ENCODE measurements at places on chromosomes 2 and 18. TPM values are rescaled to one million over a fixed set of nuclear protein-coding genes. Genes with fewer than 3 reads are reported as not detected.

HK2 gene
- 46.2 TPM for total RNA-seq

GRHL1 gene
- total RNA-seq: 2.5 TPM

ANKRD29 gene
- 0.70 TPM for total RNA-seq

DNA sequence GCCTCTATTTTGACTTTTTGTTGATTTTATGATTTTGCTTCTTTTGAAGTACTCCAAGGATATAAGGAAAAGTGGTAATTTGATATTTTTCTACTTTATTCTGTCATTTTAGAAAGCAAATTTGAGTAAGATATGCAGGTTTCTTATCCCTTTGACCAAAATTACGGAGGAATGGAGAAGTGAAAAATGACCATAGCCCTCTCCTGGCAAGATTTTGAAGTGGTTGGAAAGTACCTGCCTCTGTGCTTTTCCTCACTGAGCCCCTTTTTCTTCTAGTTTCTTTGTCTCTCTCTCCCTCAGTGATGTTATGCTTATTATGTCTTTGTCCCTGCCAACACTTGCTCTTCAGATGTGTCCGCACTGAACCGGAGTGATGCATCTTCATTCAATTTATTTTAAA, 898.1 kb downstream of the EPHA4 start:
- H3K27me3 ChIP-seq: no peaks in the 10 kb centered on the region
- H3K4me1 ChIP-seq: no peaks in the 10 kb centered on the region
- no peak for DNase-seq
- H3K4me3 ChIP-seq: no peak overlapping the region
- H3K27ac ChIP-seq: no peak overlapping the region

GRCh38 chr2:38517284-38517683, 85.4 kb downstream of the HNRNPLL start:
- H3K4me1 ChIP-seq: peaks cover 9% of the 10 kb centered on the region
- H3K27ac ChIP-seq: no peak overlapping the region
- peaks cover 14% of the 10 kb centered on the region for H3K27me3 ChIP-seq
- no peak for DNase-seq

CENPA gene
- 0.75 TPM for total RNA-seq

ZC3H6 gene
- total RNA-seq: 7.4 TPM

C2orf69 gene
- 7.9 TPM for total RNA-seq

RND3 gene
- total RNA-seq: 92.0 TPM

MAP3K19 gene
- not detected for total RNA-seq

TOGARAM2 gene
- total RNA-seq: 0.73 TPM

Measured in astrocyte (in vitro differentiated cells and primary cell).